H4 (cell line): ENCODE measurements at places on chromosomes 6 and 20.

GRCh38 chr6:36559011-36559793 is 11.9 kb upstream of the STK38 start:
- DNase-seq, result no peak

DNA sequence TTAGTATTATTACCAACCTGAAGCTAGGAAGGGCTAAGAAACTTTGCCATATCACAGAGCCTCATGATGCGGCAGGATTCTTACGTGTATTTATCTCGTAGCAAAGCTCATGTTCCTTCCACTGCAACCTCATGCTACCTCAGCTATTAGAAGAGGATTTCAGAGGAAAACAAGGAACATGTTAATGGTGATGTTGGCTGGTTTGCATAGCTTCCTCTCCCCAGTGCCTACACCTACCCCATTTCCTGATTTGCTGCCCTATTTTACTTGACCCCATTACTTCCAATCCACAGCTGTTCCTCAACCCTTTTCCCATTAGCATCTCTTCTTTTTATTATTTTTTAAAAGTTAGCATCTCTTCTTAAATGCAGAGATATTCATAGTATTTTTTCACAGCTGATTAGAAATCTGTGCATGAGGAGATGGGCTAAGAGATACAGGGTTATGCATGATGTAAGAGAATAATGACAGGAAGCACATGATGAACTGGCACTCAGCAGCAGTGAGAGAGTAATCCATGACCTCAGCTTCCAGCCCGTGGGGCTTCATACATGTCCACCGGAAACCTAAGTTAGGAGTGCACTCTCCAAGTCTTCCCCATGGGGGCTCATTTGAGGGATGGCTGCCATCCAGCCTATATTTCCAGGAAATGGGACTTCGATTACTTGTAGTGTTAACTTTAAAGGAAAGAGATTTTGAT is 106.1 kb upstream of the ASF1A start:
- DNase-seq, result no peak

GRCh38 chr6:151716526-151716932 is 91.0 kb upstream of the ESR1 start:
- DNase-seq, result peak; percentile 10

- no peak for DNase-seq
Observed at GRCh38 chr6:169371344-169372127, 117.9 kb upstream of the THBS2 start.

GRCh38 chr6:126337323-126337722 is 2.6 kb upstream of the CENPW start:
- no peak for DNase-seq

DNA sequence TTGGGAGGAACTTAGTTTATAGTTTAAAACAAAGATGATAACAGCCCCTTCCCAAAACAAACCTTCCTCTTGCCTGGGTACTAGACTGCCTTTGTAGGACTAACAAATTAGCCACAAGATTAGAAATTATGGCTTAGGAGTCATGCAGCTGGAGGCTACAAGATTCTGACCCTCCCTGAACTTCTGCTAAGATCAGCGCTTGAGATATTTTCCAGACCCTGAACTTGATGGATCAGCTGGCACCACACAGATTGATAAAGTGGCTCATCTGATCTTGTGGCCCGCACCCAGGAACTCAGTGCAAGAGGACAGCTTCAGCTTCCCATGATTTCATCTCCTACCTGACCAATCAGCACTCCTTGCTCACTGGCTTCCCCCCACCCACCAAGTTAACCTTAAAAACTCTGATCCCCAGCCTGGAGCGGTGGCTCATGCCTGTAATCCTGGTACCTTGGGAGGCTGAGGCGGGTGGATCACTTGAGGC is 5.9 kb upstream of the SERINC3 start:
- DNase-seq, result no peak

DNA sequence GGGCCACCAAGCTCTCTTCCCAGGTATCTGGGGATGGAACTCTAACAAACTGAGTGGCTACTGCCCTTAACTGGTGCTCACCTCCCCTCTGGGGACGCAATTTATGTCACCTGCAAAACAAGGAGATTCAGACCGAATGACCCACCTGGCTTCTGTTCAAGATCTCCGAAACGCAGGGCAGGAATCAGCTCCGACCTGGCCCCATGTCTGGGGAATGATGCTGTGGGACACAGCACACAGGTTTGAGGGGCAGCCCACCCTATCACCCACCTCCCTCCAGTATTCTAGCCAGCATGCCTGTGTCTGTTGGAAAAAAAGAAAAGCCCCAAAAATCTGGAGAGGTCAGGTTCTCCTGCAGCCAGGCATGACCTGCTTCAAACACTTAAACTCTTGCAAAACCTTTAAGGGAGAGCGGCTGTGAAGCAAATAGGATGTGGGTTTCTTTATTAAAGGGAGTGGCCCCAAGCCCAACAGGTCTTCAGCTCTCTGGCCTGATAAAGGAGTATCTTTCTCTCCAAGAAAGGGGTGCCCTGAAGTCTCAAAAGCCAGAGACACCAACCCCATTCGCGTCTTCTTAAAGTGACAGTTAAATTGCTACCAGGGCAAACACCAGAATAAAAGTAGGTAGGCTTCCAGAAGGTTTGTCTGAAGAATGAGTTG is 6.4 kb downstream of the PREX1 start:
- no peak for DNase-seq

- DNase-seq, result no peak
Observed at GRCh38 chr20:35166242-35166830, 5.5 kb upstream of the PROCR start.

DNA sequence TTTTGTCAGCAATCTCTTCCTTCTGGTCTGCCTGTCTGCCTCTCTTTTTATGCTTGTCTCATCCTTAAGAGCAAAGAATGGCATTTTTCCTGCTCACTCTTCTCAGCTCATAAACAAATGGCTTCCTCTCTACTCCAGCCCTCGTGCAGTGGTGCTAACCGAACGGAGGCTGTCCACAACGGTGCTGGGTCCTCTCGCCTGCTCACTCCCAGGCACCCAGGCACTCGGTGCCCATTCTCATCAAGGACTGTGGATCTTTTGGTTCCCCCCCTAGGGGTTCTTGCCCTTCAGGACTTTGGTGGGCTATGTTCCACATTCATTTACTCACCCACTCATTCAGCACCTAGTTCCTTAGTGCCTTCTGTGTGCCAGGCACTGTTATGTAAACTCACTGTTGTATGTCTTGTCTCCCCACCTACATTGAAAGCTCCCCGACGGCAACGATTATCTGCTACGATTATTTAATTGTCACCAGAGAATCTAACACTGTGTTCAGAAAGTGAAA is 113.9 kb downstream of the FYN start:
- DNase-seq, result no peak

GRCh38 chr20:35122756-35123405 is 24.3 kb downstream of the EDEM2 start:
- DNase-seq, result no peak

- DNase-seq, result no peak
Observed at GRCh38 chr20:46420878-46421277, 14.5 kb upstream of the ELMO2 start.

- DNase-seq, result peak; percentile 30
Observed at GRCh38 chr20:23245553-23246181, 104.9 kb upstream of the NXT1 start.

DNA sequence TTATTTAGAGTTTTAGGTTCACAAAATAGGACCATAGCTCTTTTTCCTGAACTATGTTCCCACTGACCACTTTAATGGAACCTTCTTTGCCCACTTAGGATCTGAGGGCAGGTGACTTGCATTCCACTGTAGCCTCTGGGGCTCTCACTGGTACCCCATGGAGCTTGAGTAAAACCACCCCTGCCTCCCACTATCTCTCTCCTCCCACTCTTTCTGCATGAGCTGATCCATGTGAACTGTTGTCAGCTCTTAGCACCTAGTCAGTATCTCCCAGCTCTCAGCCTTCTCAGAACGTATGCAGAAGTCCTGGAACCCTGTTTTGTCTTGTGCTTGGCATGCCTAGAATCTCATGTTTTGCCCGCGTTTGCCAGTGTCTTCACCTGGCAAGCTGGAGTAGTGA is 200.6 kb upstream of the SNX9 start:
- DNase-seq, result no peak

DNA sequence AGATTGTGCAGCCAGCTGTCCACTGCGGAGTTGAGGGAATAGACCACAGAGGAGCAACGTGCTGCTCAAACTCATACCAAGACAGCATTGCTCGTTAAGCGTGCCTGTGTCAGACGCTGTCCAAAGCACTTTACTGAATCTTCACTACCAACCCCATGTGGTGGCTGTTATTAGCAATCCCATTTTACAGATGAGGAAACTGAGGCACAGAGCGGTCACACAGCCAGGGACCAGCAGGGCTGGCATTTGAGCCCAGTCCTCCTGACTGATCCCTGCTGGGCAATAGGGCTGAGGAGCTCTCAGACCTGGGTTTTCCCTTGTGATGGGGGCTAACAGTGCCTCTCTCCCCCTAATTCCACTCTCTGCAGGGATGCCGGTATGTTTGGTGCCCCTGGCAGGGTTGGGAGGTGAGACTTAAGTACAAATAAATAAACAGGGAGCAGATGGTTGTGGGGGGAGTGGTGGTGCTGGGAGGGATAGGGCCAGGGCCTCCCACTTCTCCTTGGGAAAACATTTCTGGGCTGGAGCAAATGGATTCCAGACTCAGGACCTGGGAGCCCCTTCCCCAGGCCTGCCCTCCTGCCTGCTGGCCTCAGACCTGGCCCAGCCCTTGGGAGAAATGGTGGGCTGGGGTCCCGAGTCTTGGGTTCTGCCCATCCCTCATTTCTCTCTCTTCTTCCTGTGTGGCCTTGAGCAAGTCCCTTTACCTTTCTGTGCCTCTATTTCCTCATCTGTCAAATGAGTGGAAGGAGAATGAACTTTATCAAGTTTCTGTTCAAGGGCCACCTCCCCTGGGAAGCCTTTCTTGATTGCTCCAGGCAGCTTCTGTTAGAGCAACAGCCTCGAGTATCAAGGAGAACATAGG is 17.7 kb downstream of the SRXN1 start:
- DNase-seq, result no peak

- DNase-seq, result no peak
Observed at GRCh38 chr6:82227770-82228169, 19.8 kb downstream of the IBTK start.

DNA sequence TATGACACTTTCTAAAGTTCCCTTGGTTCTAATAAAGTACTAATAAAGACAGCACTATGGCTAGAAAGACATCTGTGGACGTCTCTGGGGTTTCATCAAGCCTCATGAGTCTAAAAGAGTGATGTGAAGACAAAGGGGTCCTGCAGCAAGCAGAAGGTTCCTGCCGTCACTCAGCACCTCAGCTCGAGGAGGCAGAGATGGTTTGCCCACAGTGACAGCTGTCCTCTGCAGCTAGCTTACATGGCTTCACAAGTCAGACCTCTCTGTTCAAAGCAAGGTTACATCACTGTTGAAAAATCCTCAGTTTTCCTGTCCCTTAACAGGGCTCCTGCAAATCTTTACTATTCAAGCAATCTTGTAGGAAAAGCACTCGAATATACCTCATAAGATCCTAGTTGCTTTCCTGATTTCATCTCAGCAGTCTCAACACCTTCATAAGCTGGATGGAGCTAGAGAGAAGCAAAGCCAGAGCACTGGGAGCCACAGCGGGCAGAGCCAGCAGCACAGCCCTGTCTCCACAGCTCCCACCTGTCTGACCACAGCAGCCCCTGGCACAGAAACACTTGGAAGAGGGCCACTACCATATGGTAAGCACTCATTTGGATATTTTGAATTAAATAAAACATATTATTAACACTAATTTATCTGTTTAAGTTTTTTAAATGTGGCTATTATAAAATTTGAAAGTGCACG is 202.3 kb downstream of the GMDS start:
- no peak for DNase-seq

GRCh38 chr20:32091888-32092346 is 17.6 kb upstream of the TM9SF4 start:
- DNase-seq, result peak; percentile 72

- no peak for DNase-seq
Observed at GRCh38 chr6:124671324-124671723, 290.9 kb upstream of the RNF217 start.

GRCh38 chr6:155171747-155172449 is 91.9 kb upstream of the CLDN20 start:
- DNase-seq, result peak; percentile 23
